ENCODE measurements at places on chromosomes 6 and 20.

- no peak for DNase-seq
Measured at GRCh38 chr6:112362812-112363570, 15.9 kb downstream of the RFPL4B start.

- DNase-seq = no peak
Measured at GRCh38 chr20:4134861-4135379, 119.6 kb upstream of the RNF24 start.

DNA sequence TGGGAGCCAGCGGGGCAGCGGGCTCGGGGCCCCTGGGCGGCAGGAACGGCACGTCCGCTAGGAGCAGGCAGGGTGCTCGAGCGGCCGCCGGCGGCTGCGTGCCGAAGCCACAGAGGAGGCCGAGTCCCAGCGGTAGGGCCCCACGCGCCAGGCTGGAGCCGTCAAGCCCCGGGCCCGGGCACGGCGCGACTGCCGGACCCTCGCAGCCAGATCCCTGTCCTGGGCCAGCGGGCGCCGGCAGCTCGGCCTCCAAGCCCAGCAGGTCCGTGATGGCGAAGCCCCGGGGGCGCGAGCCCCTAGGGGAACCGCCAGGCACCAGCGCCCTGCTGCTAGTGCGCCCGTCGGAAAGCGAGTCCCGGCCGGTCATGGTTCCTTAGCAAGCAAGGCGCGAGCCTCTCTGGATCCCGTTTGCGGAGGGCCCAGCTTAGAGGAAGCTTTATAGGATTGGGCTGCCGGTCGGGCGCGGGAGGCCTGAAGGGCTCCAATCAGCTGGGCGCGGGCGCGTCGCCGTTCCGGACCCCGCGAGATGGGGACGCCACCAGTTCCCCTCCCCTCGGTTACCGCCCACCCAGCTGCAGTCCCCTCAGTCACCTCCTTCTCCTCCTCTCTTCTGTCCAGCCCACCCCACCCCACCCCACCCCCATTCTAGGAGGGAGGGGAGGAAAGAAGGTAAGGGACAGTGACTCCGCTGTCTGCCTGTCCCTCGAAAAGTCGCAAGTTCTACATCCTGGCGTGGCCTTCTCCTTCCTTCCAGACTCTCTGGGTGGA is at the start of gene VSX1:
Gene VSX1 (minus strand): TSS at position 412 of the 768 bp plus-strand sequence. CDS start 45 bp downstream, at position 367.
- no peak for DNase-seq

- DNase-seq = no peak
Measured at GRCh38 chr6:105430685-105431084, 27.8 kb upstream of the PREP start.

DNA sequence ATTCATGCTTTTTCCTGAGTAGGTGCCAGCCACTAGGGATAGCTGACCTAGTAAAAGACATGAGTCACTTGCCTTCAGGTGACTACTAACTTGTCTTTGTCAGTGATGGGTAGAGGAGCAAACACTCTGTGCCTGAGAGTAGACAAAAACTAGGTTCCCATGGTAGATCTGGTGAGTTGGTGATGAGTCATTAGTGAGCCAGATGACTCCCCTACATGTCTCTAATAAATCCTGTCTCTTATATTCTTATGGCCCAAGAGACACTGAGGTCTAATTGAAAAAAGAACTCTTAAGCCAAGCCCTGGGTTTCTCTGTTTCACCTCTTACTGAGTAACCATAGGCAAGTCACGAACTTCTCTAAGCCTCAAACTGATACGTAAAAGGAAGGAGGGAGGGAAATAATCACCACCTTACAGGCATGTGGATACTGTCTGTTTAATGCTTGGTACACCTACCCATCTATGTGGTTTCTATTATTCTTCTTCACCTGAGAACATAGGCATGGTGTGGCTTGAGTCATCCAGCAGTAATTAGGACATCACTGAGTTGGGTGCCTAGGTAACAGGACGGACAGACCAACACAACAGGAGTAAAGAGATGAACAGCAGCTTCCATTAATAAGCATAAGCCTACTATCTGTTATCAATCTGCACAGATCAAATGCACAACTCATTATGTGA is 20.3 kb downstream of the TTPAL start:
- peak; percentile 100 for DNase-seq

- no peak for DNase-seq
Measured at GRCh38 chr6:127023001-127023778, 95.3 kb upstream of the RSPO3 start.

DNA sequence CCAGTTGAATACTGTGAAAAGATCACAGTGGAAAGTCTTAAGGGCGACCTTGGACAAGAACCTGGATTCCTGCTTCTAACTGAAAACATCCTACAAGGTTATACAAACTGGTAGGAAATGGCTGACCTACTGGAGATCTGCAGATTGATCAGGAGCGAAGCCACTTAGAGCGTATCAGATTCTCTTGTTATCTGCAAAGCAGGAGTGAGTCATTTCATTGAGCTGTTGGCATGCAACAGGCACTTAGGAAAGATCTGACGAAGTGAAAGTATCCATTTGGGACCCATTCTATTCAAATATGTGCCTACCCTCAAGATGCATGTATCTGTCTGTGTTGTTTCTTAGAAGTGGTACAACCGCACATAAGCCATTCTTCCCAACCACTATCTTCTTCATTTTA is 131.2 kb upstream of the RIN2 start:
- DNase-seq = peak; percentile 50

DNA sequence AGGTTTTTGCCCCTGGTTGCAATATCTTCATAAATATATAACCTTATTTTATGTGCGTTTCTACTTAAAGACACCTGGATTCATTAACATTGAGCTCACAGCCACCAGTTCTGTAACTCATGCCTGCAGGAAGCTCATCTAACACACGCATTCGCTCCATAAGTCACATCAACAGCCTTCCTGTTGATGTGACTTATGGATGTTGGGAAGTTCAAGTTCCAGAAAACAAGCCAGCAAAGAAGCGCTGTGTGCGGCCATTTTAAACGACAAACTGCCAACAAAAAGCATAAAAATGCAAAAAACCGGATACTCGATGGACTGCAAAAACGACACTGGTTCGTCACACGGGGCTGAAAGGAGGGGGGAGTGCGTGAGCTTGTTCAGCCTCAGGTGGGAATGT is 77.9 kb upstream of the NFATC2 start:
- no peak for DNase-seq

GRCh38 chr6:33848484-33848883 is 44.7 kb upstream of the MLN start:
- no peak for DNase-seq

- DNase-seq = no peak
Measured at GRCh38 chr6:157258878-157259277, 64.4 kb downstream of the TMEM242 start.

DNA sequence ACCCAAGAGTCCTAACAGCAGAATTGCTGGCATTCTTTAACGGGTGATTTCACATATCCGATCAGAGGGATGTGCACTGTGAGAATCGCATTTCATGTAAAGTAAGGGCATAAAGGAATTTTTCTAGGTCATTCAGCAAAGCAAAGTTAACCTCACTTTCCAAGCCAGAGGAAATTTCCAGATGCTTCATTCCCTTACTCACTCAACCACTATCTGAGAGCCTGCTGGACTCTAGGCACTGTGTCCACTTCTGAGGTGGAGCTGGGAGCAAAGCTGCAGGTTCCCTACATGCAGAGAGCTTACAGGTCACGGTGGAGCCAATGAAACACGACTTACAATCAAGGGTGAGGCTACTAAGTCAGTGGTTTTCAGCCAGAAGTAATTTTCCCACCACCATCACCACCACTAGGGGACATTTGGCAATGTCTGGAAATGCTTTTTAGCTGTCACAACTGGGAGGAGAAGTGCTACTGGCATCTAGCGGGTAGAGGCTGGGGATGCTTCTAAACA is 34.5 kb upstream of the TSHZ2 start:
- DNase-seq = peak; percentile 96

GRCh38 chr20:25022680-25023079 is 30.1 kb upstream of the APMAP start:
- no peak for DNase-seq

- no peak for DNase-seq
Measured at GRCh38 chr6:37283671-37284151, 25.8 kb upstream of the TMEM217 start.

DNA sequence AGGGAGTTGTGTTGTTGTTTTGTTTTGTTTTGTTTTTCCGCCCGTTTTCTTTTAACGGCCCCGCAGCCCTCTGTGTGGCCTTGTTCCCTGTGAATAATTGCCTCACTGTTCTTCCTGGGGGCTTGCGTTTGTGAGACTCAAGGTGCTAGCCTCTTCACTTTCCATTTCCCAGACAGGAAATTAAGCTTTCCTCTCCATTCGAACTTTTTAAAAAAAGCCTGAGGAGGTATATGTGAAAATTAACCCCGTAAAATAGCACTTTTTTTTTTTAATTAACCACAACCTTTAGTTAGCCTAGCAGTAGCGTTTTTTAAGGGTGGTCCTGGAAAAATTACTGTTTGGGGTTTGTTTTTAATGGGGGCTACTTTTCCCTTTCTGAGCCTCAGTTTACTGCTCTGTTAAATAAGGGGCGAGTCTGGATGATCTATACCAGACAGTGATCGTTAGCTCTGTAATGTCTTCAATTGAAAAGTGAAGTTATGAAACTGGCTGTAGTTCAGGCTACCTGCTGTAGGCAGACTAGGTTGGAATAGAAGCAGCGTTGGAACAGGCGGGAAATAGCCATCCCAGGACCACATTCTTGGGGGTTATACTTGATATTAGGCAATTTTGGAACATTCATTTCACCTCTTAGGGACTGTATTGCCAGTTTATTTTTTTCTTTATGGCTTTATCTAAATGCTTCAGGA is 1.7 kb downstream of the STX16 start:
- peak; percentile 40 for DNase-seq

GRCh38 chr6:16205377-16206144 is 32.8 kb upstream of the GMPR start:
- peak; percentile 93 for DNase-seq

- DNase-seq = no peak
Measured at GRCh38 chr6:72647489-72647888, 25.6 kb downstream of the KCNQ5 start.

GRCh38 chr6:25279748-25280343 is 672 bp downstream of the CARMIL1 start:
- peak; percentile 41 for DNase-seq

DNA sequence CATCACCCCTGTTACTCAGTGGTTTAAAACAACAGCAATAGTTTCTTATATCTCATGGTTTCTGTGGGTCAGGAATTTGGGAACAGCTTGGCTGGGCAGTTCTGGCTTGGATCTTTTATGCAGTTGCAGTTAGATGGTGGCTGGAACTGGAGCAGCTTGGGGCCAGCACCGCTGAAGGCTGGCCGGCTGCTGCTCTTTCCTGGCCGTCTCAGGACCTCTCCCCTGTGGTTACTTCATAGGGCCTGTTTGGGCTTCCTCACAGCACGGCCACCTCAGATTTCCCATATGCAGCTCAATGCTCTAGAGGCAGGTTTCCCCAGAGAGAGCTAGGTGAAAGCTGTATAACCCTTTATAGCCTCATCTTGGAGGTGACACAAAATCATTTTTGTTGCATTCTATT is 15.6 kb downstream of the PKIG start:
- DNase-seq = no peak

GRCh38 chr6:40541556-40542174 is 45.5 kb downstream of the LRFN2 start:
- DNase-seq = no peak

- DNase-seq = peak; percentile 44
Measured at GRCh38 chr20:7010527-7010926, 243.0 kb downstream of the BMP2 start.

DNA sequence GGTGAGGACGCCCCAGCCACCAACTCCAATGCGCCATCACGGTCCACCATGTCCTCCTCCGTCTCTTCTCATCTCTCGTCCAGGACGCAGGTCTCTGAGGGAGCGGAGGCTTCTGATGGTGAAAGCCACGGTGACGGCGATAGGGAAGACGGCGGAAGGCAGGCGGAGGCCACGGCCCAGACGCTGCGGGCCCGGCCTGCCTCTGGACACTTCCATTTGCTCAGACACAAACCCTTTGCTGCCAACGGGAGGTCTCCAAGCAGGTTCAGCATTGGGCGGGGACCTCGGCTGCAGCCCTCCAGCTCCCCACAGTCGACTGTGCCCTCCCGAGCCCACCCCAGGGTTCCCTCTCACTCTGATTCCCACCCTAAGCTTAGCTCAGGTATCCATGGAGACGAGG is 63.6 kb downstream of the FNDC1 start:
- no peak for DNase-seq

DNA sequence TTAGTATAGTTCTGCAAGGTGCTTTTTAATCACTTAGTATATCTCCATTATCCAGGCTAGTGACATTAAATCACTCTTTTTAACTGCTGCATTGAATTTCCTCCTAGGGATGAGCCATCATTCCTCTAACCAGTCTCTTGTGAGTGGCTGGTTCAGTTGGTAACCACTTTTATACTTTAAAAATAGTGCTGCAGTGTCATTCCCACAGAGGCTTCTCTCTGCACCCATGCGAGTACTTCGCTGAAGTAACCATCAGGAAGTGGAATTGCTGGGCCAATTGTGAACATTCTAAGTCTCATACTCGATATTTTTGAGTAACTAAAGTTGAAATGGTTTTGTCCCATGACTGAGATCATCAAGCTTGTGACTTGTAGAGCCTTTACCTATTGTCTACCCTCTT is 2.1 kb downstream of the BTN3A2 start:
- DNase-seq = no peak

- DNase-seq = no peak
Measured at GRCh38 chr6:168658059-168658458, 217.1 kb downstream of the SMOC2 start.

DNA sequence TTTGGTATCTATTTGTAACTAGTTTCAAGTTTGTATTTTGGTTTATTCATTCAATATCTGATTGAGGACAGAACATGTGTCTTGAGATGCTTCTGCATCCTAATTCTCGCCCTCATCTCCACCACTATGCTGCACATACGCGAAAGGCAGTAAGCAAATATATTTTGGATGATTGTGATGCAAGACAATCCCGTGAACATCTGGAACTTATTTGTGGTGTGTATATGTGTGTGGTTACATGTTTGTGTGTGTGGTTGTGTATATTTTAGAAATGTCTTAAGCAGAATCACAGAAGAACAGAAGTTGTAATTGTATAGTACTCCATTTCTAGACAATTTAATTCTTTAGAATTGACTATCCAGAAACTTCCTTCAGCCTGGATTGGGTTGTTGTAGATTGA is 35.1 kb upstream of the RNF144B start:
- DNase-seq = no peak

DNA sequence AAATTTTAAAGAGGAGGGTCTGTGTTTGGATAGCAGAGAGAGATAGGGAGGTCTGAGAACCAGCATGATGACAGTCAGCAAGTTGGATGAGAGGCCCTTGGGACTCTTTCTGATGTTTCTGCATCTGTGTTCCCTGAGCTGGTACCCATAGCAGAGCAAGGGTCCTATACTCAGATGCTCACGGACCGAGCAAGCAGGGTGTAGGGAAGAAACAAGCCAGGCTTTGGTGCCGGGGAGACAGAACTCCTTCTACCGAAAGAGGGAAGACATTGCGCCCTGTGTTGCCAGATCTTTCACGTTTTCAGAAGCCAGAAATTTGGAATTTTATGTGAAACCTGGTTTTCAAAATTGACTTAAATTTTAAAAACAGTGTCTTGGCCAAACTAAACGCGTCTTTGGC is 34.6 kb downstream of the NEDD9 start:
- DNase-seq = no peak

GRCh38 chr6:124066269-124066668 is 262.6 kb downstream of the NKAIN2 start:
- no peak for DNase-seq

GRCh38 chr6:3285049-3285639 is 26.4 kb downstream of the PSMG4 start:
- no peak for DNase-seq
